ENCODE measurements at places on chromosomes 6 and 20. TPM values are rescaled to one million over a fixed set of nuclear protein-coding genes. Genes with fewer than 3 reads are reported as not detected.

The TREML2 gene
- total RNA-seq: 0.35 TPM

The IGF2R gene
- total RNA-seq: 79.2 TPM

The SLC22A16 gene
- not detected for total RNA-seq

The BCKDHB gene
- total RNA-seq: 11.8 TPM

The WFDC12 gene
- not detected for total RNA-seq

The PPP1R3G gene
- not detected for total RNA-seq

The SNAI1 gene
- 0.44 TPM for total RNA-seq

The DZANK1 gene
- total RNA-seq: 3.0 TPM

The ZSCAN26 gene
- total RNA-seq: 26.5 TPM

The RIPOR2 gene
- 432 TPM for total RNA-seq

The CYP39A1 gene
- not detected for total RNA-seq

The RWDD2A gene
- total RNA-seq: 5.0 TPM

The CCDC170 gene
- total RNA-seq: 0.23 TPM

The ADGRF1 gene
- total RNA-seq: not detected

The TFAP2A gene
- not detected for total RNA-seq

Measured in CD4-positive, alpha-beta memory T cell (primary cell).